ENCODE measurements at places on chromosomes 12 and 14. TPM values are rescaled to one million over a fixed set of nuclear protein-coding genes. Genes with fewer than 3 reads are reported as not detected.

Gene SLC5A8
- not detected for total RNA-seq

- DNase-seq = no peak
Measured at GRCh38 chr12:66915306-66915904, 236.5 kb upstream of the GRIP1 start.

DNA sequence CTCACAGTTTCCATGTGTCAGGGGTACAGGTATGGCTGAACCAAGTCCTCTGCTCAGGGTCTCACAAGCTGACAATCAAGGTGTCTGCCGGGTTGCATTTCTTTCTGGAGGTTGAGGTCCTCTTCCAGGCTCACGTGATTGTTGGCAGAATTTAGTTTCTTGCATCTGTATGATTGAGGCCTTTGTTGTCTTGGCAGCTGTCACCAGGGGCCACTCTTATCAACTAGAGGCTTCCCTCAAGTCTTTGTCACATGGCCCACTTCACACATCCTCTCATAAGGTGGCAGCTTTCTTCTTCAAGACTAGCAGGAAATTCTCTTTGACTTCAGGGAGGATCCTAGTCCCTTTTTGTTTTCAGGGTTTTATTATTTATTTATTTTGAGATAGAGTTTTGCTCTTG lies 46.0 kb upstream of the FOS start:
- DNase-seq = no peak

Gene OR6C4
- total RNA-seq = not detected

Gene RNASE1
- total RNA-seq = 124 TPM

Gene DPPA3
- total RNA-seq = 3.0 TPM

- DNase-seq = no peak
Measured at GRCh38 chr12:32789446-32789845, 33.7 kb upstream of the YARS2 start.

Gene NANOG
- total RNA-seq = 147 TPM

Gene TEDC1
- 24.5 TPM for total RNA-seq

All from H7 (cell line).